ENCODE measurements at places on chromosomes 3 and 15.

- no peak for DNase-seq
Observed at GRCh38 chr3:104987859-104988258, 378.9 kb upstream of the ALCAM start.

DNA sequence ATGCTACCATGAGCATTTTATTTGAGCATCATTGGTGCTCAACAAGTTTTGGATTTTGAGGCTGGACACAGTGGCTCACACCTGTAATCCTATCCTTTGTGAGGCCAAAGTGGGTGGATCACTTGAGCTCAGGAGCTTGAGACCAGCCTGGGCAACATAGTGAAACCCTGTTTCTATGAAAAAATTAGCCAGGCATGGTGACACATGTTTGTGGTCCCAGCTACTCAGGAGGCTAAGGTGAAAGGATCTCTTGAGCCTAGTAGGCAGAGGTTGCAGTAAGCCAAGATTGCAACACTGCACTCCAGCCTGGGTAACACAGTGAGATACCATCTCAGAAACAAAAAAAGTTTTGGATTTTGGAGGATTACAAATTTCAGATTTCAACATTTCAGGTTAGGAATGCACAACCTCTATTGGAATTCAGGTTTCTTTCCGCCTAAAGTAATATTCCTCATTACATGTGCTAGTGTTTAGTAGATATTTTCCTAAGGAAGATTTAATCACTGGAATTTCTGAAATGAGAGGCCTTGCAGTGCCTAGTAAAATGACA lies 27.6 kb downstream of the CNOT10 start:
- no peak for DNase-seq

- DNase-seq = no peak
Observed at GRCh38 chr15:67064607-67065530, 533 bp upstream of the SMAD3 start.

DNA sequence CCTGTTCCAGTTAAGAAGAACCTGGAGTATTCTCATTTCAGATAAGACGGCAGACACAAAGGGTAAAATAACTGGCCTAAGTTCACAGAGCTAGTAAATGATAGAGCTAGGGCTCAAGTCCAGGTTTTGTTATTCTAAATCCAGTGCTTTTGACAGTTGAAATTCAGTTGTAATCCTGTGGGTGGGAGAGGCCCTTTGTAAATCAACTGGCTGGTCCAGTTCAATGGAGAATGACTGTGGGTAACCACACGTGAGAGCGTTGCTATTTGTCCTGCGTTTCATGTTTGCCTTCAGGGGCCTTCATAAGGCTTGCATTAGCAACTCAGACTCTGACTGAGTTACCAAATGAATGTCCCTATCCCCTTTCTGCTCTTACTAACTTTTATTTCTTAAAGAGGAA lies 24.2 kb upstream of the CD96 start:
- no peak for DNase-seq

DNA sequence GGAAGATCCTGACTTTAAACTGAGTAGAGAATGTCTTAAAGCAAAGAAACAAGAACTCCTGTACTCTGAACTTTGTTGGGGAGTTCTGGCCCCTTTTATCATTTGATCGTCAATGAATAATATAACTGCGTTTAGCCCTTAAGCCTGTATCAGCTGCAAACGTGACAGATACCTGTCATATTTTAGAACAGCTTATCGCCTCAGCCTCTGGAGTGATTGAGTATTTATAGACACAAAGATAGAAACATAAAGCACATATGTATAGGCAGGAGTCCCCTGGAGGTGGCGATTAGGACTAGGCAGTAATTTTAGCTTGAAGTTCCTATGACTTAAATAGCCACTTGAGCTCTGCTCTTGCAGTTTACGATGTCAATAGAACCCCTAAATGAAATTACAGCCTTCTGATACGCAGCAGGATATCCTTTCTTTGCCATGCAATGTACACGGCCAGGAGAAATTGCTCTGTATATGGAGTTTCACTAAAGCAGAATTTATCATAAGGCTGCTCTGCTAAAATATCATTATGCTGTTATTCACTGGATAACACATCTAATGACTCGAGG lies 321.8 kb downstream of the TIGIT start:
- DNase-seq = no peak

- DNase-seq = no peak
Observed at GRCh38 chr15:96264351-96264798, 66.1 kb upstream of the NR2F2 start.

DNA sequence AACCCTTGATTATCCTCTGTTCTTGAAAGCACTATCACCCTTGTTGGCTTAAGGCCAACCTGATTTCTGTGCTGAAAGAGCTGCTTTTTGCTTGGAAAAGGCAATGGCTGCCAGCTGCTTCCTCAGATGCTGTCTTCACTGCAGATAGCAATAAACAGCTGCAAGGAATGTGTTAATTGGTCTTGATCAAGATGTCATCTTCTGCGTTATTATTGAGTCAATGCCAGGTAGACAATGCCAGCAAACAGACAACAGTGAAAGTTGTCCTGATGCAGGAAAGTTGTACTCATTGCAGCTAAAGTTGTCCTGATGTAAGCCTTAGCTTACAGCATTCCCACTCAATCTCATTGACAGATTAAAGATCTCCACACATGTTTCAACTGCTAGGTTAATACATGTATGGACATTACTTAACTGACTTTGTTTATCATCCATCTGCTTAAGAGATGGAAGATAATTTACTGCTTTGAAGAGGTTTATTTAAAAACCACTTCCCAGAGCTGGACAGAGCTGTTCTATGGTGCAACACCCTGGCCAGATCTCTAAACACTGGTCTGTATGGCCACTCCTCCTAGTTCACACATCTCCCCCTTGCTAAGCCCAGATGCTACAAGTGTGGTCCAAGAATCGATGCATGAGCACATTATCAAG lies 251.0 kb upstream of the MCTP2 start:
- DNase-seq = no peak

All from cortex of kidney (tissue), 1 donor.